ENCODE measurements at places on chromosomes 12 and 14. TPM values are rescaled to one million over a fixed set of nuclear protein-coding genes. Genes with fewer than 3 reads are reported as not detected.

GRCh38 chr12:47648056-47648579 lies 57.7 kb downstream of the RPAP3 start:
- no peak for DNase-seq

DNA sequence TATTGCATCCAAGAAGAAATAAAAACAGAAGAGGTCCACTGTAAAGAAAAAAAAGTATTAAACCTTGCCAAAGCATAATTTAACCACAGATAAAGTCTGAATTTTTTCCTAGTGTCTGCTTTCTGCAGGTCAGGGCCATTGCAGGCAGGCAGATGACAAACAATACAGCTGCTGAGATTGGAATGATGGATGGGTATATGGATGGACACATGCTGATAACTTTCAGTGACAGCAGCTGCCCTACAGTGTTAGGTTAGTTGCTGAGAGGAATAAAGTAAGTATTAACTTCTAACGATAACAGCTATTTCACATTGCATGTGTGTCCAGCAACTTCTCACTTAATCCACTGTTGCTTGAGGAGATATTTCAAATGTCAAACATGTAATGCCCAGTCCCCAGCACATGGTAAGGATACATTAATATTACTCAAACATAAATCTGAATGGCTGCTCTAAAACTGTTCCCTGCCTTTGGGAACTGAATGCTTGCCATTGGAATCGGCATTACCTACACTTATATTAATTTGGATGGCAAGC lies 515.3 kb downstream of the RMST start:
- no peak for DNase-seq

- DNase-seq: no peak
These were observed 4.2 kb downstream of the CSRP2 start for GRCh38 chr12:76874491-76875190.

GRCh38 chr14:20719777-20720176 lies 25.9 kb upstream of the EDDM3A start:
- DNase-seq: no peak

GRCh38 chr12:131847456-131847855 lies 19.3 kb downstream of the MMP17 start:
- DNase-seq: no peak

DNA sequence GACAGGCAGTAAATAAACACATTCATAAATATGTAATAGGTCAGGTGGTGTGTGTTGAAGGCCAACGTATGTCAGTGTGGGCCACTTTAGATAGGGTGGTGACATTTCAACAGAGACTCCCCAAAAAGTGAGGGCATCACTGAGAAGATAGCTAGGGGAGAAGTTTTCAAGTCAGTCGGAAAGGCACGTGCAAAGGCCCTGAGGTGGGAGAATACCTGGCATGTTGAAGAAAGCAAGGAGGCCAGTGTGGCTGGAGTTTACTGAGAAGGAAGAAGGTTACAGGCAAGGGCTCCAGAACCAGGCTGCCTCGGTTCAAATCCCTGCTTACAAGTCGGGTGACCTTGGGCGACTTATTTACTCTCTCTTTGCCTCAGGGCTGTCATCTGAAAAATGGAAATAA lies 11.0 kb upstream of the HEBP1 start:
- no peak for DNase-seq

GRCh38 chr14:63656194-63656593 lies 14.5 kb upstream of the WDR89 start:
- no peak for DNase-seq

GRCh38 chr14:35854696-35855270 lies 28.6 kb downstream of the BRMS1L start:
- no peak for DNase-seq

GRCh38 chr14:77738559-77739250 lies 22.3 kb downstream of the SNW1 start:
- DNase-seq: no peak

DNA sequence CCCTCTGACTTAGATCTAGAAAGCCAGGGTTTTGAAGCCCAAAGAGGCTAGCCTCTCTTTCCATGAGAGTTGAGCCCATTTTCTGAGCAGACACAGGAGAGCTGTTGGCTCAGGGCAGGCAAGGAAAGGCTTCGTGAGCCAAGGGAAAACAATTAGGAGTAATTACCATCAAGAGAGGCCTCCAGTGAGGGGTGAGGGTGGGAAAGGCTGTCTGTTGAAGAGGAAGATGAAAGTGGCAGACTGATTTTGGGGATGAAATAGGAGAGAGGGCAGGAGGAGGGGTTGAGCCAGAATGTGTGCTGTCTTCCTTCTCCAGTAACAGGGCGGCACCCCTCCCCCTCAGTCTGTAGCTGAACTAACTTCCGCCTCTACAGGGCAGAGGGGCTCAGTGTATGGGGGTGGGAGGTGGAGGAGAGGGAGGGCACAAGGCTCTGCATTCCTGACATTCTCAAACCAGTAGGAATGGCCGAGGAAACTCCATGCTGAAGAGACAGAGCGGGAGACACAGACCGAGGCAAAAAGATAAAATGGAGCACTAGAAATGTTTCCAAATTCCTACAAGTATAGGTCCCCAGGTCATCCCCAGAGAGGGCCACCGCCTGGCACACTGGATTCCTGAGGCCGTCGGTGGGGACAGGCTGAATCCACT lies 33.1 kb upstream of the COL2A1 start:
- DNase-seq: no peak

- DNase-seq: no peak
These were observed 7.1 kb downstream of the P2RX4 start for GRCh38 chr12:121217063-121217462.

GRCh38 chr12:97168804-97169203 lies 261.7 kb downstream of the NEDD1 start:
- DNase-seq: no peak

DNA sequence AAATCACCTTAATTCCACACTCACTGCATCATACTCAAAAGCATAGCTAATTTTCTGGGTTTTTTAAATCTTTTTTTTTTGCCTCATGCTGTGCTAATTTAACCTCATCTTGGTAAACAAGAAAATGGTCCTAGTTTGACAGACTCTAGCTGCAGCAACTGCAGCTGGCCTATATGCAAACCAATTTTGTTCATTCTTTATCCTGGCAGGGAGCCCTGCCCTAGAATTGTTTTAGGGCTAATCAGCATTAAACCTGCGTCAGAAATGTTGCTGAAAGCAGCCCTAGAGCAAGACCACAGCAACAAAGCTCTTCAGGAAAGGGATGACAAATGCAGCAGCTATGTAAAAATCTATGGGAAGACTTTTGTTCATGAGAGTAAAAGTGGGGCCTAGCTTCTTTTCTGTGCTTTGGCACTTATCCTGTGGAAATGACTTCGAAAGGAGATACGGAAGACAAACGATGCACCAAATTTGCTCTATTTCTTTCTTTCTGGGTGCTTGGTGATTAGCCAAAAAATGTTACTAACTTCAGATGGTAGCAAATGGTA lies 72.2 kb downstream of the DENND5B start:
- DNase-seq: no peak

GRCh38 chr14:68774771-68775613 lies 17.9 kb downstream of the ZFP36L1 start:
- no peak for DNase-seq

DNA sequence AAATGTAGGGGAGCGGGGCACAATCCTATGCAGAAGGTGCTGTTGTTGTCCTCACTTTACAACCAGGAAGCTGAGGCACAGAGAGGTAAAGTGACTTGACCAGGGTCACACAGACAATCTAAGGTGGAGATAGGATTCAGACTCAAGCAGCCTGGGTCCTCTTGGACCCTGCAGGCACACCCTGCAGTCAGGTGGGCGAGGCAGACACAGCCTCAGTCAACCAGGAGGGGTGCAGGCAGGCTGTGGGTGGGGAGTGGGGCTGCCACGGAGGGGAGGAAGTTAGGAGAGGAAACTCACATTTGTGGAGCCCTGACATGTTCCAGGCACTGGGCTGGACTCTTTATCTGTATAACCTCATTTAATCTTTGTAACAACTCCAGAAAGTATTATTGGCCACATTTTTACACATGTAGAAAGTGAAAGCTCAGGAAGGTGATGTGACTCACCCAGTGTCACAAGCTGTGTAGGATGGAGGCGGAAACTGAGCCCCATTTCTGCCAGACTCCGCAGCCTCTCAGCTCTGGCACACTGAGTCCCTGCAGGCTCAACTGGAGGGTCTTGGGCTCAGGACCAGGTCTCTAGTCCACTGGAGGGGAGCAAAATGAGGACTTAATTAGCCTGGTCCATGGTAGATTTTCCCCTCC lies 24.9 kb upstream of the CHGA start:
- no peak for DNase-seq

DNA sequence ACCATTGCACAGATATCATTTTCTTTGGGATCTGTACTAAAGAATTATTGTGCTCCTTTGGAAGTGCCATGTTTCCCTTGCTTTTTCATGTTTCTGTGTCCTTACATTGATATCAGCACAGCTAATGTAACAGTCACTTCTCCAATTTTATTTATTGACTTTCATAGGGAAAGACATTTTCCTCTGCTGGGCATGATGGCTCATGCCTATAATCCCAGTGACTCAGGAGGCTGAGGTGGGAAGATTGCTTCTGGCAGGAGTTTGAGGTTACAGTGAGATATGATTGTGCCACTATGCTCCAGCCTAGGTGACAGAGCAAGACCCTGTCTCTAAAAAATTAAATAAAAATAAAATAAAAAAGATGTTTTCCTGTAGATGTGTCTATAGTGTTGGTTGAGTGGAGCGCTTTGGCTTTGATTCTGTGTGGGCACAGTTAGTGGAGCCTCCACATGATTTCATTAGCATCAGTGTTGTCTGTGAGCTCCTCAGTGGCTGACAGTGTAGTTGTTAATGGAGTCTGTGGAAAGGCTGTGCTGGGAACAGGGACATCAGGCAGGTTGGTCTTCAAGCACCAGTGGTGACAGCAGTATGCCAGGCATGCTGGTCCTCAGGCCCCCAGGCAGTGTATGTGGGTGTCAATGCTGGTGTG lies 7.4 kb downstream of the OAS2 start:
- DNase-seq: no peak

- peak; percentile 70 for DNase-seq
These were observed 1.1 kb downstream of the ADSS1 start for GRCh38 chr14:104724981-104725771.

DNA sequence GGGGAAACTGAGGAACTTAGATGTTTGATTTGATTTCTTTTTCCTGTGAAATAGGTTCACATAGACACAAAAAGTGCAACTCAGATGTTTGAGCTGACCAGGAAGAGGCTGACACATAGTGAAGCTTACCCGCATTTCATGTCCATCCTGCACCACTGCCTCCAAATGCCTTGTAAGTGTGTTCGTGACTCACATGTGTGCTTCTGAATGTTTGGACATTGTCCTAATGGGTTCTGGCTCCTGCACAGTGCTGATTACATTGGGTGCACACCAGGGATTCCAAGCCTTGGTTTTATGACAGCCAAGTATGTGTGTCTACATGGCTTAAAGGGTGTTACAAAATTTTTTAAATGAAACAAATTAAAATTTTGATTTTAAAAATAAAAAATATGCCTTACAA lies 137.4 kb downstream of the DAAM1 start:
- no peak for DNase-seq

- no peak for DNase-seq
These were observed 474.6 kb downstream of the PCNX1 start for GRCh38 chr14:71381814-71382213.

GRCh38 chr12:31477687-31478086 lies 113.2 kb downstream of the DENND5B start:
- no peak for DNase-seq

DNA sequence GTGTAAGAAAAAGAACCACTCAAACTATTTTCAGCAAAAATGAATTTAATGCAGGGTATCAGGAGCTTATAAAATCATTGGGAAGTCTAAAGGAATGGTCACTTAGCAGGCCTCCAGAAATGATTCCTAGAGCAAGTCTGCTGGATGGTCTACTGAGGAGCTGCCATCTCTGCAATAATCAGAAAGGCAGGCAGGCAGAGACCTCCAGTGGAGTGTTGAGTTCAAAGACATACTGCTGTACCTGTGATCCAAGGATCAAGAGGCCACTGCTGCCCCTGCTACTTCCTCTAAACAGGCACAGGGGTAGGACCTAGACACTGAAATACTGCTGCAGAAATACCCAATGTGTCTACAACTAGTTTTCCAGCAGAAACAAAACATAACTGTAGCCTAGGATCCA lies 14.5 kb upstream of the KICS2 start:
- DNase-seq: no peak

GRCh38 chr12:87413784-87414183 lies 615.4 kb downstream of the C12orf50 start:
- no peak for DNase-seq

The PTPN21 gene
- total RNA-seq: 42.3 TPM

The SERPINA5 gene
- total RNA-seq: 2.1 TPM

The SPRYD4 gene
- total RNA-seq: 3.6 TPM

The BLTP3B gene
- 11.9 TPM for total RNA-seq

The CLEC4E gene
- total RNA-seq: 0.19 TPM

The SPRING1 gene
- total RNA-seq: 11.0 TPM

The SDR9C7 gene
- total RNA-seq: not detected
